Endothelial cell (in vitro differentiated cells): ENCODE measurements at places on chromosomes 12 and 14.
A peak's percentile ranks its signal among the peaks of the same experiment; 100 is the strongest.

- DNase-seq = no peak
These were observed 3.3 kb upstream of the NUDT14 start for GRCh38 chr14:105184461-105184860.

DNA sequence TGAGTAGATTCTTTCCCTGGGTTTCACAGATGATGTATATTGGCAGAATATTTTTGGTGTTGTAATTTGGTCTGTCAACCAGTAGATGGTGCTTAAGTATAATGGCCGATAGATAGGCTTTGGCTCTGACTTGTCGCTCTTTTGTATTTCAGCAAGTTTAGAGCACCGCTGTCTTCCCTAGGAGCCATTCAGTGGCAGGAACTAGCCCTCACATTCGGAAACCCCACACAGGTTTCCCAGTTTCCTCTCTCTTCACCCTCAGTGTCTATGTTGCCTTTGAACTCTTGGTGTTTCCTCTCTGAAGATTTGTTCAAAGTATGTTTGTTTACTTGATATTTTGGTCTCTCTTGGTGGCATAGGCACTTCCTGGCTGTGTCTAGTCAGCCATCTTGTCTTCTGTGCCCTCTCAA is 102.2 kb downstream of the GPHN start:
- DNase-seq = no peak

GRCh38 chr14:69325646-69326265 is 65.8 kb downstream of the GALNT16 start:
- peak; percentile 15 for DNase-seq

GRCh38 chr12:106135781-106136180 is 3.0 kb downstream of the NUAK1 start:
- DNase-seq = no peak

DNA sequence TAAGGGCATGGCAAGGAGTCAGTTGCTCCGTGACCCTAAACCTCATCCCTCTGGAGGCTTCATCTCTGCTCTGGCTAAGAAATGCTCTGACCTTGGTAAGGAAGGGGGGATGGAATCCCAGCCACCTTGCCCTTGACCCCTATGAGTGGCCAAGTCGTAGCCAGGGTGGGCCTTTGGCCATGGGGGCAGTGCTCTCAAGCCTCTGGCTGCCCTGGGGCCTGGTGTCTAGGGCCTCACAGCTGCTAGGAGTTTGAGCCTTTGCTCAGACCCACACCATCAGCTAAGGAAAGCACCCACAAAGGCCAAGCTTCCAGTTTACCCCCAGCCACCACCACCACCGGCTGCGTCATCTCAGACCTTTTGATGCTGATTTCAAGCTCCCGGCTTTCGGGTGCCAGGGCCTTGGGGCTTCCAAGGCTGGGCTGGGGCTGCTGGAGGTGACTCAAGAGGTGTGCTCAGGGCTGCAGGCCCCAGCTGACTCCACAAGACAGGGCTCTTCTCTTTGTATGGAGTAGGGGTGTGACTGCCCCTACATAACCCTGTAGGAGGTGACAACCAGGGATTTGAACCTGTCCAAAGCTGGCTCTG is 3.7 kb downstream of the ASB2 start:
- DNase-seq = no peak

DNA sequence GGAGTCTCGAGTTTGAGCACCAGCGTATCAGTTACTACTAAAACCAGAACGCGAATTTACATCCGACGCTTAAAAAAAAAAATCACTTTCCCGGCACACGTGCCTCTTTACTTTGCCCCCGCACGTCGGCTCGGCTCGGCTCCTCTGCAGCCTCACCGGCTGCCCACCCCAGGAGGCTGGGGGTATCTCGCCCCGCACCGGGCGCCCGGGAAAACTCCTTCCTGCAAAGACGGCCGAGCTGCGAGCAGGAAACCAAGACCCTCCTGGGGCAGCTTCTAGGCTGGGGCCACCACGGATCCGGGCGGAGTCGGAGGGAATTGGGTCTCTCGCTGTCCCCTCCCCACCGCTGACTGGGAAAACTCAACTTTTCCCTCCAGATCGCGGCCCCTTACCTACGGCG is 610 bp downstream of the VSIG10 start:
- no peak for DNase-seq

DNA sequence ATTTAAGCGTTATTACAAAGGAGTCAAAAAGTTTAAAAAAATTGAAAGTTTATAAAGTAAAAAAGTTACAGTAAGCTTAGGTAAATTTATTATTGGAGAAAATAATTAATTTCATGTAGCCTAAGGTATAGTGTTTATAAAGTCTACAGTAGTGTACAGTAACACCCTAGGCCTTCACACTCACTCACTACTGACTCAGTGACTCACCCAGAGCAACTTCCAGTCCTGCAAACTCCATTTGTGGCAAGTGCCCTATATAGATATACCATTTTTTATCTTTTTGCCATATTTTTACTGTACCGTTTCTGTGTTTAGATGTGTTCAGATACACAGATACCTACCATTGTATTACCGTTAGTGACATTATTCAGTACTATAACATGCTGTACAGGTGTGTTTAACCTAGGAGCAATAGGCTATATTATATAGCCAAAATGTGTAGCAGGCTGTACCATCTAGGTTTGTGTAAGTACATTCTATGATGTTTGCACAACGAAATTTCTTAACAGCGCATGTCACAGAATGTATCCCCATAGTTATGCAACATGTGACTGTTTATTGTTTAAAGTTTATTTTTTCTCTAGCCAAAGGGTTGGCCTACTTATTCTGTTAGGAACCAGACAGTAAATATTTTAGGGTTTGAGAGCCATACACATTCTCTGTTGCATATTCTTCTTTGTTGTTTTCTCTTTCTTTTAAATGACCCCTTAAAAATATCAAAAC is 155.5 kb downstream of the PCNX1 start:
- DNase-seq = no peak

DNA sequence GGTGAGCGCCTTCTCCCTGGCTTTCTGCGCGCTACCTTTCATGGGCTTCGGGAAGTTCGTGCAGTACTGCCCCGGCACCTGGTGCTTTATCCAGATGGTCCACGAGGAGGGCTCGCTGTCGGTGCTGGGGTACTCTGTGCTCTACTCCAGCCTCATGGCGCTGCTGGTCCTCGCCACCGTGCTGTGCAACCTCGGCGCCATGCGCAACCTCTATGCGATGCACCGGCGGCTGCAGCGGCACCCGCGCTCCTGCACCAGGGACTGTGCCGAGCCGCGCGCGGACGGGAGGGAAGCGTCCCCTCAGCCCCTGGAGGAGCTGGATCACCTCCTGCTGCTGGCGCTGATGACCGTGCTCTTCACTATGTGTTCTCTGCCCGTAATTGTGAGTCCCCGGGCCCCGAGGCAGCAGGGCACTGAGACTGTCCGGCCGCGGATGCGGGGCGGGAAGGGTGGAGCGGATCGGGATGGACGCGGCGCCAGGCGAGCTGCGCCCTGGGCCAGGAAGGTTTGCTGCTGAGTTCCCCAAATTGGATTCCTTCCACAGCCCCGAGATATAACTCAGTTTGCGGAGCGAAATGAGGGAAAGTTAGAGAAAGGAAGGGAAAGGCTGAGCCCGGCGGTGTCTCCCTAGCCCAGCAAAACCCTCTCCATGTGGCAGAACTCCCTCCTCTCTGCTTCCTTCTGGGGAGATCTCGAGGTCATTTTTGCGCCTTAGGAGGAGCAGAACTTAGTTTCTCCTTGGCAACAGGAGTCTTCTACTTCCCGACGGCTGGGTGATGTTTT is 972 bp downstream of the PTGDR start:
- peak; percentile 32 for DNase-seq

DNA sequence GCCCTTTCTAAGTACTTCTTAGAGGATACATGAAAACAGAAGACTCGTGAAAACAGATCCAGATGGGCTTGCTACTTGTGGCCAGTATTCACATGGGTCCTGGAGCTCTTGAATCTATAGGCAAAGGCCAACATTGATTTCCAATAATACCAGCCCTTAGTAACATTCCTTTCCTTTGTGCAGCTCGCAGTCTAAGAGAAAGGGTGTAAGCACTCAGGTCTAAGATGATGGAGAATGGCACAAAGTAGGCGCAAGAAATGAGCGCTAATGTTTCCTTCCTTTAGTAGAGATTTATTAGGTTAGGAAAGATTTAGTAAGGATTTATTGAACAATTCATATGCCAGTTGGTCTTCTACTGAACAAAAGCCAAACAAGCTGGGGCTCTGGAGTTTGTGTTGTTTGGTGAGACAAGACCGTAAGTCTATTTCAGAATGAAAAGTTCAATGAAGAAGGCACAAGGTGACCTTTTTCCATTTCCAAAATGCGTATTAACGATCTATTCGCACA is 525 bp downstream of the RNU6-8 start:
- DNase-seq = peak; percentile 5

DNA sequence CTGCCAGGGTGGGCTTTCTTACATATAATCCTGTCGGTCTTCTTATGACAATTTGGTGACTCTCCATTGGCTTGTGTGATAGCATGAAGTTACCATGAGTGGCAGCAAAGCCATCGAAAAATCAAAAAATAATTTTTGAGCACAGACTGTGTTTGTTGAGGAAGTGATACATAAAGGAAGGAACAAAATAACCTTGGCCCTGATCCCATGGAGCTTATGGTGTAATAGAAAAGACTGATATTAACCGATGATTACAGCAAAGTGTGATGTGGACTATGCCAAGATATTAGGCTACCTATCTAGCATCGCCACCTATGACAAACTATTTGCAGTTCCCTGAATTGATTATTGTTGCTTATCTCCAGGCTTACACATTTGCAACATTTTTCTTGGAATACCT is 383.2 kb downstream of the AEBP2 start:
- DNase-seq = no peak

- DNase-seq = no peak
These were observed 17.2 kb downstream of the PLEKHG3 start for GRCh38 chr14:64721391-64721791.

GRCh38 chr12:29561664-29562071 is 64.2 kb upstream of the OVCH1 start:
- no peak for DNase-seq

- no peak for DNase-seq
These were observed 14.9 kb downstream of the ABCB9 start for GRCh38 chr12:122951406-122951805.

DNA sequence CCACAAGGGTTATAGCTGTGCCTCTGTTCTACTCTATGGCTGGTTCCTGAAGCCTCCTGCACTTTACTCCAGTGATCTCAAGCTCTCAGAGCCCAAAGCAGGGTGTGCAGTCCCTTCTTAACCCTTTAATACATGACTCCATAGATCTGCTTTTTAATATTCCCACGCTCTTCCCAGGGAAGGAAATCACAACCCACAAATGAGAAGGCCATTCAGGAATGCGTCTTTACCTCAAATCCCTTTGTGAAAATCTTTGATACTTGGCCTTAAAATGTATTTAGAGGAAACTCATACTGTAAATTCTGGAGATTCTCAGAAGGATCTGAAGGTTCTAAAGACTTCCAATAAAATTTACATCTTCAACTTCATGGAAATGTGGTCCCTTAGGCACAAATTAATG is 17.0 kb downstream of the NID2 start:
- no peak for DNase-seq

GRCh38 chr12:64139021-64139420 is 83.1 kb downstream of the KICS2 start:
- DNase-seq = no peak

DNA sequence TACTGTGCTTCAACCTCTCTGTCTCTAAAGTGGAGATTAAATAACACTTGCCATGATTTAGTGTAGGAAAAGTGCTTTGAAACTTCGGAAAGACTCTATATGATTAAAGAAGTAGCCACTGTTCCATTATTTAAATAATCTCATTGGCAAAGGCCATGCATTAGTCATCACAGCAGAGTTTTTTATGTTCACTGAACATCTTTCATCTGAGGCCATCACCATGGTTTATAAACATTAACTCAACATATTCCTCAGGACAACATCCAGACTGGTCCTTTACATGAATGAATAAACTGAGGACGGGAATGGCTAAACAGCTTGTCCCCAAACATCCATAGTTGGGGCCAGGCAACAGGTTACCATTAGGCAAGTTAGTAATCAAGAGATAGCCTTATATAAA is 124.6 kb upstream of the FRMD6 start:
- no peak for DNase-seq

DNA sequence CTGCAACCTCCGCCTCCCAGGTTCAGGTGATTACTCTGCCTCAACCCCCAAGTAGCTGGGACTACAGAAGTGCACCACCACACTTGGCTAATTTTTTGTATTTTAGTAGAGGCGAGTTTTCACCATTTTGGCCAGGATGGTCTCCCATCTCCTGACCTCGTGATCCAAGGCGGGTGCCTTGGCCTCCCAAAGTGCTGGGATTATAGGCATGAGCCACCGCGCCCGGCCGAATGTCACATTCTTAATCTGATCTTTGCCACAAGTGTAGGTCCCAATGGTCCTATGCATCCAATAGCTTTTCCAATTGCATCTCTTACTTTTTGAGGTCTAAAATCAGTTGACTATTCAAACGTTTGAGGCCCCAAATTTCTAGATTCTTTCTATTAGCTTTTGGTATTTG is 676.0 kb downstream of the SLC16A7 start:
- DNase-seq = no peak

- no peak for DNase-seq
These were observed 3.3 kb downstream of the SP1 start for GRCh38 chr12:53383258-53383657.

DNA sequence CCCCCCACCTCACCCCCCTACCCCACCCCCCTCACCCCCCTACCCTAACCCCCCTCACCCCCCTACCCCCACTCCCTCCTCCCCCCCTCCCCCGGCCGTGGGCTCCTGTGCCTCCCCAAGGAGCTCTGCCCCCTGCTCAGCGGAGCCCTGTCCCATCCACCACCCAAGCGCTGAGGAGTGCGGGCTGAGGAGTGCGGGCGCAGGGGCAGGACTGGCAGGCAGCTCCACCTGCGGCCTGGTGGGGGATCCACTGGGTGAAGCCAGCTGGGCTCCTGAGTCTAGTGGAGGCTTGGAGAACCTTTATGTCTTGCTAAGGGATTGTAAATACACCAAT is 2.3 kb upstream of the JPH4 start:
- no peak for DNase-seq

DNA sequence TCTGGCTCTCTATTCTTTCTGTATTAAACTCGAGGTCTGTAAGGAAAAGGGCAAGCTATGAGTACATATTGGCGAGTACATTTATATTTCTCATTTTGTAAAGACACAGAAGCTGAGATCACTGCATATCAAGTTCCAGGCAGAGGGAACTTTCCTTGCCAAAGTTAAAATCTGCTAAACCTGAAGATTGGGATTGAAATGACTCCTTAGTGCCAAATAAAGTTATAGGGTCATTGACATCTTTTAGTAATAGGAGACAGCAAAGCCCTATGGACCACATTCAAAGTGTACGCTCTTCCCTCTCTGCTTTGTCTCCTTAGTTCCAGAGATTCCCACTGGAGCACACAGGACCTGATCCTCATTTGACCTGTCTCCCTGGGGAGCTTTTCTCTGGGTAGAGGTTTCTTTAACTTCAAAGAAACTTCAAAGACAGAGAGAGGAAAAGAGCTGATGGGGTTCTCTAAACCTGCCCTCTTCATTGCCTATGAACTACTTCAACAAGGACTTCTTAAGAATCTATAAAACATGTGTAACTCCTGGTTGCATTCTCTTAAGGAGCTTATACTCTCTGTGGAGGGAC is 42.6 kb upstream of the PTPRR start:
- no peak for DNase-seq

GRCh38 chr14:93458234-93458633 is 27.5 kb downstream of the UNC79 start:
- DNase-seq = no peak

- no peak for DNase-seq
These were observed 36.7 kb upstream of the BEGAIN start for GRCh38 chr14:100623961-100624360.
